ENCODE measurements at places on chromosomes 5 and 9.
A peak's percentile ranks its signal among the peaks of the same experiment; 100 is the strongest.

GRCh38 chr5:170681013-170681433 lies 102.5 kb upstream of the GABRP start:
- peak; percentile 63 for DNase-seq

DNA sequence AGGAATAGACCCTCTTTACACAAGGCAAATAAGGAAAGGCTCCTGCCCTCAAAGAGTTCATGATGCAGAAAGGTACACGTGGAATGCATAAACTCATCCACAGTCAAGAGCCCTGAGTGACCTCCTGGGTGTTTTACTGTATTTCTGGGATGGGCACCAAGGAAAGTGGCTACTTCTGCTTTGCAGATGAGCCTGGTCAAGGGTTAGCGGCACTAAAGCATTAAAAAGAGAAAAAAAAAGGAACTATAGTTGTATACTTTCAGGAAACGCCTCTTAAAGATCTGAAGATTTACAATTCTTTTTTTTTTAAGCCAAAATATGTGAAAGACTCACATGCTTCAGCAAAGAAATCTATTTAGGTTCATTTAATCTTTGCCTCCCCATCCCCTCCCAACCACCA lies 366.2 kb upstream of the PDE4D start:
- no peak for DNase-seq

GRCh38 chr5:2123874-2124273 lies 241.1 kb upstream of the IRX4 start:
- DNase-seq = no peak

GRCh38 chr5:144822503-144822902 lies 651.8 kb downstream of the KCTD16 start:
- DNase-seq = no peak

- DNase-seq = no peak
Observed at GRCh38 chr9:94811074-94811473, 84.6 kb downstream of the AOPEP start.

- no peak for DNase-seq
Observed at GRCh38 chr9:107982745-107983144, 493.2 kb upstream of the KLF4 start.

GRCh38 chr9:96514800-96515158 lies 64.8 kb downstream of the HABP4 start:
- no peak for DNase-seq

DNA sequence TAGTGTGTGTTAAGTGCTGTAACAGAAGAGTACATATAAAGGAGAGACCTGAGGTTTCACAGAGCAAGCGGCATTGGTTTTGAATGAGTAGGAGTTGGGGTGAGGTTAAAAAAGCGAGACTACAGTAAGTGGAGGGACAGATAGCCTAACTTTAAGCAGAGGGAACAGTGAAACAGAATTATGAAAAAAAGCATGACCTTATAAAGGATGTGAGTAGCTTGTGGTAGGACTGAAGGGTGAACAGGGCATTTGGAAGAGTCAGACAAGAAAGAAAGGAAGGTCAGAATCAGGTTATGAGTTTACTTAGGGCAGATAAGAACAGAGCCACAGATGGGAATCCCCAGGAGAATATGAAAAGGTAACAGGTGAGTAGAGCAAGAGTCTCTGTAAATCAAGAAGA lies 22.5 kb downstream of the MSANTD3 start:
- no peak for DNase-seq

GRCh38 chr9:130971294-130971849 lies 32.3 kb upstream of the FIBCD1 start:
- DNase-seq = no peak

DNA sequence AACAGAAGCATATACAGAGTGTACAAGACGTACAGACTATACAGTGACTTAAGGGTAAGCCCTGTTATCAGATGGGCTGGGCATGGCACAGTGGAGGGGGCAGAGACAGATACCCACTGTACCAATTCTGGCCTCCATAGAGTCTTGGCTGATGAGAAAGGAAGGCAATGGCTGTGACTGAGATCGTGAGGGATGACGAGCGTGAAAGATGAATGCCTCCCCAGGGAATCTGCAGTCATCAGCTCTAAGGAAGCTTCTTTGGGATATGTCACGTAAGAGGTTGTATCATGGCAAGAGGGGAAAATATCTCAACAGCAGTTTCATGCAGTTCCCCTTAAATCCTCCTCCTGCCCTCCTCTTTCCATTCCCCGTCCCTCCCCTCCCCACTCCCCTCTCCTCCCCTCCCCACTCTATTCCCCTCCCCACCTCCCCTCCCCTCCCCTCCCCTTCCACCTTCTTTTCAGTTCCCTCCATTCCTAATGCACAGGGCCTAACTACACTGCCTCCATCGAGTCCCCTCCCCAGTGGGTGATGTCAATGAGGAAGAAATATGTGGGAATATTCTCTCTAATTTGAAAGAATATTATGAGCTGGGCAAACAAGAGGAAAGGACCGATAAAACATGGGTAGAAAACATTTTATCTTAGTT lies 226.4 kb upstream of the DAP start:
- DNase-seq = no peak

GRCh38 chr5:2704806-2705645 lies 46.5 kb downstream of the IRX2 start:
- no peak for DNase-seq

GRCh38 chr5:134142052-134142451 lies 27.6 kb downstream of the TCF7 start:
- no peak for DNase-seq

- peak; percentile 26 for DNase-seq
Observed at GRCh38 chr9:755454-756381, 85.8 kb upstream of the DMRT1 start.

DNA sequence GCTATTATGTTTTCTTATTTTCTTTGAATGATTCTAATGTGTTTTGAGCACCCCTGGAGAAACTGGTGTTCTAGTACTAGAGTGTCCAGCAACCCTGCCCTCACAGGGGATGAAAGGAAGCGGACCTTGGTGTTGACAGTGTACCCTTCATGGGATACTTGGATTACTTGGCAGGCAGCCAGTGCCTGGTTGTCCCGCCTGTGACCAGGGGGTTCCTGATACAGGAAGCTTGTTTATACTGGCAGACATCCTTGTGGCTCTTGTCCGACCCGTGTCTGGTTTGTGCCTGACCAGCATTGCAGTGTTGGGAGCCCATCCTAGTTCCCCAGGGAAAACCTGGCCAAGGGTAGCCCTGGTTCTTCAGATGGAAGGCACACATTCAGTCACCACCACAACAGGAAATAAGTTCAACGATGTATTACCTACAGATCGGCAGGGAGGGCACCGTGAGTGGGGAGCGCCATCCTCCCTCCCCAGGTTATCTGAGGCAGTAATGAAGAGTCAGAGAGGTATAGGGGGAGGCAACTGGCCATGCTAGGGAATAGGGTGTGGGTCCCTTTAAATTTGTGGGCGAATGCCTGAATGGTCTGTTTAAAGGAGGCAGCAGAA lies 47.3 kb downstream of the CACNA1B start:
- DNase-seq = no peak

GRCh38 chr9:111700776-111701175 lies 39.4 kb downstream of the GNG10 start:
- DNase-seq = no peak

- DNase-seq = no peak
Observed at GRCh38 chr9:124758061-124758460, 13.1 kb downstream of the NR6A1 start.

- no peak for DNase-seq
Observed at GRCh38 chr9:126635661-126636439, 22.1 kb downstream of the LMX1B start.

DNA sequence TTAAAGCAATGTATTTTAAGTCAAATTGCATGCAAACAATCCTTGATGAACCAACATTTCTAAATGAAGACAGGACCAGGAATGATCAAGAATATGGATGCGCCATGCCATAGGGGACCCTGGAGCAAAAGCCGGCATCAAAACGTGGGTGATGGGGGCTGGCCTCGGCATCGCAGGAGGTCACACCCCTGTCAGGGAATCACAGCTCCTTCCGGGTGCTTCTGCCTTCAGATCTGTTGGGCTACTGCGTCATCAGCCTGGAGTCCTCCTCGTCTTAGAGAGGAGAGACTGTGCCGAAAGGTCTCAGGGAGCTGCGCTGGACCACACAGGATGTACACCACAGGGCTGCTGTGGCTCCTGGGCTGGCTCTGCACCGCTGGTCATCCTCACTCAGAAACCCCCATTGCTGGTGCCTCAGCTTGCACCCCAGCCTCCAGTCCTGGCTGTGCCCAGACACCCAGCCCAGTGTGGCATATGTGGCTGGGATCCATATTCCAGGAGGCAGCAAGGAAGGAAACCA lies 152.9 kb upstream of the PPP1R26 start:
- DNase-seq = no peak

DNA sequence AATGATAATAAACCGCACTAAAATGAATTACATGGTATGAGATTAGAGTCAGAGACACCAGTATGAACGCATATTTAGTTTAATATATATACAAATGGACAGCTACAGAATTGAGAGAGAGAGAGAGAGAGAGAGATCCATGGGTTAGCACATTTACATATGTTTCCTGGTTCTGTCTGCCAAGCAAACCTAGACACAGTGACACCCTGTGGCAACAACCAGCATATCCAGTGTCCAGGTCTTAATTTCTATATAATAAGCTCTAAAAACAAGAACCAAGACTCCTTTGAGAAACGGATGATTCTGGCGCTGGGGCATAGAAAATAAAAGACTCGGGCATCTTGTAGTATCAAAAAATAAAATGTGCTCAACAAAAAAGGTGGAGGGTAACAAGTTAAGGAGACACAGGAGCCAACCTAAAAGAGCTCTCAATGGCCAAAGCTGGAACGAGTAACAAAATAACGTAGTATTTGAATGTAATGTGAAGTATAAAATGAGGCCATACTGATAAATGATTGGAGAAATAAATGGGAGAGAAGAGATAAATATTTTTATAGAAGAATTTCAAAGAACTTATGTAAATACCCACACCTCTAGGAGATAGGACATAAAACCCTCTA lies 84.5 kb downstream of the RFX3 start:
- DNase-seq = peak; percentile 12

GRCh38 chr5:488744-489688 lies 35.2 kb downstream of the SLC9A3 start:
- DNase-seq = no peak

DNA sequence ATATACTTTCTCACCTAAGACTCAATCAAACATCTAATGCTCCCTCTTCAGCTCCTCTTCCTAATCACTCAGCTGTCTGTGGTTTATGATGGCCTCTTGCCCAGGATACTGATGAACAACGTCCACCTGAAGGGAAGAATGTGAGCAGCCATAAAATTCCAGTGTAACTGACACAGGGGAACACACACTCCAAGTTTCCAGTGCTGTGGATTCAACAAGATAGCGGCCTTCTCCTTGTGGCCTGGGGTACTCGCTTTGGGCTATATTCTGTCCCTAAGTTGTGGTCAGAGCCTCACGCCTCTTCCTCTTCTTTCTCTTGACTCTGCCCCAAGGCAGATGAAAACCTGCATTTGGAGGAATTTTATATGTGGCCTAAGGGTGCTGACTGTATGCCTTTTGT lies 11.7 kb downstream of the B4GALT1 start:
- DNase-seq = no peak

- DNase-seq = no peak
Observed at GRCh38 chr5:114296191-114296590, 65.7 kb upstream of the KCNN2 start.
